Left ventricle myocardium inferior (tissue), 1 donor: ENCODE measurements at places on chromosomes 2 and 18. TPM values are rescaled to one million over a fixed set of nuclear protein-coding genes. Genes with fewer than 3 reads are reported as not detected.

The ANO7 gene
- total RNA-seq: 0.80 TPM

The CHRNG gene
- total RNA-seq: not detected

The C2orf80 gene
- not detected for total RNA-seq

The TIGD1 gene
- total RNA-seq: 2.4 TPM

The ANKZF1 gene
- 29.8 TPM for total RNA-seq

The FBXO48 gene
- total RNA-seq: 1.0 TPM

The NABP1 gene
- total RNA-seq: 3.3 TPM

- no peak overlapping the region for H3K4me3 ChIP-seq
- no peak overlapping the region for H3K27ac ChIP-seq
- H3K4me1 ChIP-seq: peaks cover 43% of the 10 kb centered on the region
- no peak for DNase-seq
- no peaks in the 10 kb centered on the region for H3K27me3 ChIP-seq
Measured at GRCh38 chr18:79071037-79071436, 1.8 kb downstream of the ATP9B start.

- H3K27ac ChIP-seq: no peak overlapping the region
- no peak overlapping the region for H3K4me3 ChIP-seq
- peaks cover 39% of the 10 kb centered on the region for H3K36me3 ChIP-seq
- DNase-seq: no peak
- H3K27me3 ChIP-seq: peaks cover 37% of the 10 kb centered on the region
- H3K4me1 ChIP-seq: peaks cover 38% of the 10 kb centered on the region
Measured at GRCh38 chr2:219507581-219508443, 6.5 kb upstream of the ASIC4 start.

GRCh38 chr2:216298719-216299495 is 73.4 kb downstream of the MARCHF4 start:
- no peak overlapping the region for H3K27ac ChIP-seq
- no peak overlapping the region for H3K4me3 ChIP-seq
- H3K36me3 ChIP-seq: no peaks in the 10 kb centered on the region

DNA sequence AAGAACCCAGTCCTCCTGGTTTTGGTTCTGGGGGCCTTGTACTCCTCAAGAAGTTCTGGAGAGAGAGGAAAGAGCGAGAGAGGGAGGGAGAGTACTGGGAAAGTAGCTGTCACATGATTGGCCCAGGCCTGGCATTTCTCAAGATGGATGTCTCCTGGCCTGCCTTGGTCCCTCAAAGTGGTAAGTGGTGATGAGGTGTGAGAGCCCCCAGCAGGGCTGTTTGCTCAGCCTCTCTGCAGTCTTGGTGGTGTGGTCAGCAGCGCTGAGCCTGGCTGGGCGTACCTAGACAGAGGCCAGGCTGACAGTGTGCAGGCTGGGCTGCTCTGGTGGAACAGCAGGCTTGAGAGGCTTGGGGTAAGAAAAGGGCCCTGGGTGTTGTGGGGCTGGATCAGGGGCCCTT is 2.5 kb downstream of the SPEG start:
- no peaks in the 10 kb centered on the region for H3K36me3 ChIP-seq
- H3K4me1 ChIP-seq: peaks cover 51% of the 10 kb centered on the region
- peaks cover 69% of the 10 kb centered on the region for H3K27me3 ChIP-seq
- peak overlapping the region; percentile 93 for H3K27ac ChIP-seq

DNA sequence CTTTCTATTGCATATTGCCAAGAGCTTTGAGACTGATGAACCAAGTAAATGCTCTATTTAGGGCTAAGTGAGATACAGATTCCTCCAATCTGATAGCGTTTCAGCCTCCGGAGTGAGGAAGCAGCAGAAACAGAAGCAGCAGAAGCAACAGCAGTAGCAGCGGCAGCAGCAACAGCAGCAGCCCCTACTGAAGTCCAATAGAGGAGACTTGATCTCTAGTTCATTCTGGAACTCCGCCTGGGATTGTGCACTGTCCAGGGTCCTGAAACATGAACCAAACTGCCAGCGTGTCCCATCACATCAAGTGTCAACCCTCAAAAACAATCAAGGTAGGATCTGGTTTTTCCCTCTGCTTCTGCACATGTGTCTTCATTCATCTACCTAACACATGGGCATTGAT is at the start of gene DPP10:
Gene DPP10, plus strand, starts transcription at position 132 of the 400 bp plus-strand sequence.
- no peak within 1 kb of the TSS for H3K27ac ChIP-seq
- no peak within 1 kb of the TSS for H3K4me3 ChIP-seq
- H3K4me1 ChIP-seq: no peaks in the 10 kb centered on the region
- no peaks in the 10 kb centered on the region for H3K36me3 ChIP-seq
- peaks cover 5% of the 10 kb centered on the region for H3K27me3 ChIP-seq
- DNase-seq: no peak

- no peak for DNase-seq
- H3K4me1 ChIP-seq: no peaks in the 10 kb centered on the region
- no peaks in the 10 kb centered on the region for H3K36me3 ChIP-seq
Measured at GRCh38 chr18:12048010-12048826, 45.4 kb upstream of the ANKRD62 start.

- no peaks in the 10 kb centered on the region for H3K36me3 ChIP-seq
- H3K4me1 ChIP-seq: no peaks in the 10 kb centered on the region
- H3K27ac ChIP-seq: no peak overlapping the region
- H3K27me3 ChIP-seq: no peaks in the 10 kb centered on the region
- H3K4me3 ChIP-seq: no peak overlapping the region
Measured at GRCh38 chr2:33673937-33674336, 74.8 kb upstream of the FAM98A start.

DNA sequence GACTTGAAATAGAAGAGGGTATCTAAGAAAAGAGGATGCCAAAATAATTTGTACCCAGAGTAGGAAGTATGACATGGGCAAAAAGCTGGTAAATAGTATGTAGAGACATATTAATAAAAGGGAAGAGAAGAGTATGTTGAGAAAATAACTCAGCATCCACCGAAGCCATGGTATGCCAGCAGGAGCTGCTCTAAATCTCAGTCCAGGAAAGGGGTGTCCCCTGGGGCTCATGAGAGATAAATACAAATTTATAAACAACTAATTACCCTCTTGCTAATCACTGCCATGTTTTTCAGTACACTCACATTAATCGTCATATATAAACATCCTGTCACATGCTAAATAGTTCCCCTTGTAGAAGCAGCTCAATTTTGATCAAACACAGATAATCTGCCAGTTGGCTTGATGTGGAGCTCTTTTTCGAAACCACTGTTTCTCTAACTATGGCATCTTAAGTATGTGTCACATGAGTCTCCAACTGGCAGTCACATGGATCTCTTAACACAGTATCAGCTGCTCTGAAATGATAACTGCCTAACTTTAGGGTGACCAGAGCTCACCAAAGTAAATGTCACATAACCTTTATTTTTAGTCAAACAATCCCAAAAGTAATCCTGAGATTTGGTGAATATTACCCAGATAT is 31.9 kb downstream of the EXOC6B start:
- no peaks in the 10 kb centered on the region for H3K27me3 ChIP-seq
- peaks cover 76% of the 10 kb centered on the region for H3K4me1 ChIP-seq
- H3K36me3 ChIP-seq: no peaks in the 10 kb centered on the region
- no peak for DNase-seq

DNA sequence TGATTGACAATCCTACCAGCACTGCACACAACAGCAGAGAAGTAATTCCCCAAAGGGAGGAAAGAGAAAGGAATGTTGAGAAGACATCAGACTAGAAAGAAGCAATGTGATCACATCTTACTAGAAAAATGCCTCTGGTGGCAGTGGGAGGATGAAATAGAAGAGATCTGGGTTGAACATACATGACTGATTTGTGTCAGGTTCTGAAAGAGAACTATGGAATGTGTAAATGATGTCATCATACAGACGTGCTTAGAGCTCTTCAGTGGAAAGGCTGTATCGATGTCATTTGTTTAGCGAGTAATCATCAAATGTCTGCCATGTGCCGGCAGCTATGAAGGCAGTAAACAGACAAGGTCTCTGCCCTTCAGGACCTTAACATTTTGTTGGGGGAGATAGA is 24.9 kb downstream of the GORASP2 start:
- no peak overlapping the region for H3K4me3 ChIP-seq
- peaks cover 6% of the 10 kb centered on the region for H3K4me1 ChIP-seq
- DNase-seq: no peak

GRCh38 chr2:13919981-13920382 is 712.5 kb upstream of the LRATD1 start:
- H3K27me3 ChIP-seq: no peaks in the 10 kb centered on the region
- no peaks in the 10 kb centered on the region for H3K4me1 ChIP-seq
- no peak overlapping the region for H3K4me3 ChIP-seq
- no peaks in the 10 kb centered on the region for H3K36me3 ChIP-seq

DNA sequence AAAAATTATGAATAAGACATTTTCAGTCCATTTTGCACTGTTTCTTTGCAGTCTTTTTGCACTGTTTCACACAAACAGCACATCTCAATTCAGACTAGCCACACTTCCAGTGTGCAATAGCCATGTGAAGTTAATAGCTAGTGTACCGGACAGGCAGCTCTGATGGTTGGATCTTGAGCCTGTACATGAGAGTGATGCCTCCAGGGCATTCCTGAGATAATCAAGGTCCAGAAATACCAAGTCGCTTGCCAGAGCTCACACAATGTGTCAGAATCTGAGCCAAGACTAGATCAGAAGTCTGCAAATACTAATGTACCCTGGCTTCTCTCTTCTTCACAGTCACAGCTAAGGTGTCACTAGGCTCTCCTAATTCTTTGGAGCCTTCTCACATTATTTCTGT is 180.2 kb downstream of the OSR1 start:
- H3K4me1 ChIP-seq: peaks cover 15% of the 10 kb centered on the region
- no peak for DNase-seq
- no peaks in the 10 kb centered on the region for H3K36me3 ChIP-seq
- H3K27me3 ChIP-seq: no peaks in the 10 kb centered on the region
- no peak overlapping the region for H3K4me3 ChIP-seq

GRCh38 chr18:51082571-51083267 is 52.7 kb downstream of the SMAD4 start:
- no peak for DNase-seq
- H3K27me3 ChIP-seq: no peaks in the 10 kb centered on the region
- H3K4me3 ChIP-seq: no peak overlapping the region
- no peak overlapping the region for H3K27ac ChIP-seq
- peaks cover 19% of the 10 kb centered on the region for H3K4me1 ChIP-seq

- H3K4me3 ChIP-seq: no peak overlapping the region
- DNase-seq: peak; percentile 40
- H3K36me3 ChIP-seq: no peaks in the 10 kb centered on the region
- peaks cover 44% of the 10 kb centered on the region for H3K4me1 ChIP-seq
Measured at GRCh38 chr18:59516356-59517155, 157.5 kb upstream of the LMAN1 start.

- no peaks in the 10 kb centered on the region for H3K27me3 ChIP-seq
- no peak overlapping the region for H3K4me3 ChIP-seq
- no peak for DNase-seq
- H3K27ac ChIP-seq: no peak overlapping the region
- no peaks in the 10 kb centered on the region for H3K4me1 ChIP-seq
Measured at GRCh38 chr2:151306621-151307020, 17.2 kb upstream of the NMI start.

DNA sequence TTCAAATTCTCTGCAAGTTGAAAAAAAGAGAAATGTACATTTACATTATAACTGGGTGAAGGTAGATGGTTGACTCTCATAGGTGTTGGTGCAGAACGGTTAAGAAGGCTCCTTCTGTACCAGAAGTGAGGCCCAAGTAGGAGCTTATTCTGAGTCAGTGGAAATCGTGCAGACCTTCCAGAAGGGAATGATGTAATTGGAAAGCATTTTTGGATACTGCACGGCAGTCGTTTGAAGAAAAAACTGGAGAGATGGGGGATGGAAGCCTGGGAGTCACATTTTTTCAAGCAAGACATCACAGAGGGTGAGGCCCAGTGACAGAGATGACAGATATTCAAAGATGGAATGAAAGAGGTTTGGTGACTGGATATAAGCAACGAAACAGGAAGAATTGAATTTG is 39.4 kb downstream of the HRH4 start:
- H3K27me3 ChIP-seq: peaks cover 5% of the 10 kb centered on the region
- H3K4me3 ChIP-seq: no peak overlapping the region
- no peaks in the 10 kb centered on the region for H3K4me1 ChIP-seq

- H3K4me3 ChIP-seq: no peak overlapping the region
- no peaks in the 10 kb centered on the region for H3K36me3 ChIP-seq
- DNase-seq: no peak
- peaks cover 59% of the 10 kb centered on the region for H3K4me1 ChIP-seq
Measured at GRCh38 chr2:163692611-163693482, 43.0 kb downstream of the FIGN start.

GRCh38 chr2:239688840-239689239 is 288.0 kb upstream of the HDAC4 start:
- no peaks in the 10 kb centered on the region for H3K36me3 ChIP-seq
- H3K4me1 ChIP-seq: peaks cover 10% of the 10 kb centered on the region
- no peak overlapping the region for H3K27ac ChIP-seq
- H3K4me3 ChIP-seq: no peak overlapping the region
- H3K27me3 ChIP-seq: peaks cover 51% of the 10 kb centered on the region
- no peak for DNase-seq

- no peak overlapping the region for H3K4me3 ChIP-seq
- no peak for DNase-seq
- H3K36me3 ChIP-seq: no peaks in the 10 kb centered on the region
- H3K4me1 ChIP-seq: peaks cover 23% of the 10 kb centered on the region
- no peak overlapping the region for H3K27ac ChIP-seq
Measured at GRCh38 chr2:46411985-46412384, 67.4 kb upstream of the TMEM247 start.

GRCh38 chr2:143162123-143162837 is 33.1 kb downstream of the ARHGAP15 start:
- H3K27ac ChIP-seq: no peak overlapping the region
- no peak overlapping the region for H3K4me3 ChIP-seq
- no peak for DNase-seq
- H3K27me3 ChIP-seq: peaks cover 9% of the 10 kb centered on the region
- H3K4me1 ChIP-seq: no peaks in the 10 kb centered on the region

- H3K27ac ChIP-seq: no peak overlapping the region
- H3K27me3 ChIP-seq: no peaks in the 10 kb centered on the region
- peaks cover 17% of the 10 kb centered on the region for H3K4me1 ChIP-seq
- no peak overlapping the region for H3K4me3 ChIP-seq
- H3K36me3 ChIP-seq: no peaks in the 10 kb centered on the region
- no peak for DNase-seq
Measured at GRCh38 chr2:86372133-86372532, 34.7 kb upstream of the REEP1 start.

DNA sequence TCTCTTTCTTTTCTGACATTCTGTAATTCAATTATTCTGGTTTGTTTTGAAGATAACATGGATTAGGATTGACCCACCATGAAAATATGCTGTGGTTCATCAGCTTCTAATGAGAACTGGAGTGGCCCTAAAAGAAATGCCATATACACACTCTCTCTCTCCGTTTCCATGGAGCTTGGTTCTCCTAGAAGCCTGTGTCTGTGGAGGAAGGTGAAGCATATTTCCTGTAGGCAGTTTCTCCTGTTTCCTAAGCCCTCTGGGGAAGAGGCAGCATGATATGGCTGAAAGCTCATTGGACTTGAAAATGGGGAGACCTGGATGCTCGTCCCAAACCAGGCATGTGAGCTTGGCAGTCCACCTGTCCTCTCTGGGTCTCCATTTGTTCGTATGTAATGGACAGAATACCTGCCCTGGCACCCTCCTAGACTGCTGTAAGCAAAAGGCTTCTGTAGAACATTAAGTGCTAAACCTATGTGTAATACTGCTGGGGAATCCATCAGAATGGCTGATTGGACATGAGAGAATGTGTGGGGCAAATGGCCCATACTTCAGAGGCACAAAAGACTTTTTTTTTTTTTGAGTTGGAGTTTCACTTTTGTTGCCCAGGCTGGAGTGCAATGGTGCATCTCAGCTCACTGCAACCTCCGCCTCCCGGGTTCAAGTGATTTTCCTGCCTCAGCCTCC is 75.3 kb upstream of the PPP1CB start:
- no peak overlapping the region for H3K27ac ChIP-seq
- no peaks in the 10 kb centered on the region for H3K27me3 ChIP-seq
- no peak for DNase-seq
- H3K4me3 ChIP-seq: no peak overlapping the region
- peaks cover 37% of the 10 kb centered on the region for H3K4me1 ChIP-seq
